ENCODE measurements at places on chromosomes 6 and 20.

- no peak for DNase-seq
These were observed 107.3 kb downstream of the FOXO3 start for GRCh38 chr6:108667993-108668392.

GRCh38 chr6:117389227-117390057 lies 36.3 kb downstream of the ROS1 start:
- DNase-seq: no peak

GRCh38 chr20:61723529-61724257 lies 342.0 kb downstream of the TAF4 start:
- no peak for DNase-seq

- DNase-seq: no peak
These were observed 22.1 kb upstream of the FOXP4 start for GRCh38 chr6:41523915-41524633.

GRCh38 chr6:68760485-68760884 lies 125.4 kb downstream of the ADGRB3 start:
- no peak for DNase-seq

GRCh38 chr6:127968394-127968793 lies 67.5 kb upstream of the THEMIS start:
- no peak for DNase-seq

- DNase-seq: no peak
These were observed 79.4 kb downstream of the SNX5 start for GRCh38 chr20:17889226-17889625.

DNA sequence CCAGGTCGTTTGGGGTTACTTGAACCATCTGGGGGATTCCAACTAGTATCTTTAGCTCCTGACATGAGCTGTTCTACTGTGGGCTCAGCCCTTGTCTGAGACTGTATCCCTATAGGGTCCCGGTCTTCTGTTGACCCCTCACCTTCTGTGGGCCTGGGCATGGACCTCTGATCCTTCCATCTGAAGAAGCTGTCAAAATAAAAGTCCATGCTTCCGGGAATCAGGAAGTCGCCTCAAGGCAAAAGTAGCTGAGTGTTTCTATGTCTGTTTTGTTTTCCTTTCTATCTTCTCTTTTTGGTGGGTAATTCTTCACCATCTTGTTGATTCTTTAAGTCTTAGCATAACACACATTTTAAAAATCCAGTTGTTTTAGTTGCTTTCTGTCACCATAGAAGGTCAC lies 30.3 kb downstream of the ITPR3 start:
- DNase-seq: no peak

DNA sequence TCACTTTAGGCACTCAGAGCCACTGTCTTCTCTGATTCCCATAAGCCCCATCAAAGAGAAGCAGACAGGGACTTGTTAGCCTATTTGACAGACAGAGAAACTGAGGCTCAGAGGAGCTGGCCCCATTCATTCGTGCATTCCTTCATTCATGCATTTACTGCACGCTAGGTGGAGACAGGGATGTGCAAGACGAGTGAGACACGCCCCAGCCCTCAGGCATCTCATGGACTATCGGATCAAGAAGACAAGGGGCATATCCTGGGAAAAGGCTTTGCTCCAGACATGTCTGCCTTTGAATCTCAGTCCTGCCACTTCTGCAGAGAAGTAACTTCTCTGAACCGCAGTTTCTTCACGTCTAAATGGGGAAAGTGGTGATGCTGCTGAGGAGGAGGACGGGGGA lies 54.1 kb downstream of the BPIFB1 start:
- no peak for DNase-seq

DNA sequence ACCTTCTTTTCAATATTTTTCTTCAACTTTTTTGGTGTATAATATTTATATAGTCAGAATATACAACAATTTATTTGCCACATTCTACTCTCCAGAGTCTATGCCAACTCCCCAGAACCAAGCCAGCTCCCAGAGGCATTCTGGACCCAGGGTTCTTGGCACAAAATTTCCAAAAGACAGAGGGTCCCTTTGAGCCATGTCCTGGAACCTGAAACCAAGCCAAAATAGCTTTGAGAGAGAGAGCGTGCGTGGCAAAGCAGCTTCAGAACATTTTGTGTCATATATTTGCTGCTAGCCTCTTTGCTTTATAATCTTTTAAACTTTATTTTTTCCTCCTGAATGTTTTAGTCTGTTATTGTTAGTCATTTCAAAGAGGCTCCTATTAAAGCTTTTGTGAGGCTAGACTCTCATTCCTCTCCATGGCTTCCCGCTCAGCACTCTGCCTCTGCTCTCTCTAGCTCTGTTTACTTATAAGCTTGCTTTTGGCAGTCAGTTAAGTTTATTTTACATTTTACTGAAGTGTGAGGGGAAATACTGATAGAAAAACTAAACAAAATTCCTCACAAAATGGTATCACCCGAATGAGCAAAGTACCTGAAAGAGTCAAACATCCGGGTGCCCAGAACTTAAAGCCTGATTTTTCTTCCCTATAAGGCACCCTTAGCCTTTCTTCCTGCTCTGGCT lies 605.1 kb upstream of the ID4 start:
- DNase-seq: no peak

GRCh38 chr20:10309326-10309725 lies 90.7 kb downstream of the SNAP25 start:
- no peak for DNase-seq

DNA sequence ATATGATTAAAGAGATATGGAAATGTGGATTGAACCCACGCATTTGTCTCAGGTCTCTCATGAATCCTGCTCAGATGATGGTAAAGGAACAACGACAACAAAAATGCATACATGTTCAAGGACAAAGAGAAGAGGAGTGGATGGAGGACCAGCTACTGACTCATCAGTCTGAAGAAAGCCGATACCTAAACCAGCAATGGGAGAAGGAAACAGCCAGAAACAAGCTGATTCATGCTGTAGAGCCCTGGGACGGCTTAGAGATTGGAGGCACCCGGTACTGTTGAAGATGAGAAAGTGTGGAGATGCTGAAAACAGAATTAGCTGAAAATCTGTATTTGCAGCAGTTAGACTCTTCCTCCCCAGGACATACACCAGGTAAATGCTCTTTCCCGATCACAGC lies 14.4 kb upstream of the RIPPLY2 start:
- DNase-seq: no peak

DNA sequence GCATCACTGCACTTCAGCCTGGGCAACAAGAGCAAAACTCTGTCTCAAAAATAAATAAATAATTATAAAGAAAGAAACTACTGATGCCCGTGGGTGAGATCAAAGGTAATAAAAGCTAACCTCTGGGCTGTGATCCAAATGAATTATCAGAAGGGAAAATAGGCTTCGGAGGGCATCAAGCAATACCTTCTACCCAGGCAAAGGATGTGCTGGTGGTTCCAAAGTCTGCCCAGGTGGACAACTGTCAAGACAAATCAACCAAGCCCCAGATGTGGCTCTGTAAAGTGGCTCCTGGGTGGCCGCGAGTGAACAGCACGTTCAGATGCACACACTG lies 95.6 kb downstream of the SCML4 start:
- no peak for DNase-seq

DNA sequence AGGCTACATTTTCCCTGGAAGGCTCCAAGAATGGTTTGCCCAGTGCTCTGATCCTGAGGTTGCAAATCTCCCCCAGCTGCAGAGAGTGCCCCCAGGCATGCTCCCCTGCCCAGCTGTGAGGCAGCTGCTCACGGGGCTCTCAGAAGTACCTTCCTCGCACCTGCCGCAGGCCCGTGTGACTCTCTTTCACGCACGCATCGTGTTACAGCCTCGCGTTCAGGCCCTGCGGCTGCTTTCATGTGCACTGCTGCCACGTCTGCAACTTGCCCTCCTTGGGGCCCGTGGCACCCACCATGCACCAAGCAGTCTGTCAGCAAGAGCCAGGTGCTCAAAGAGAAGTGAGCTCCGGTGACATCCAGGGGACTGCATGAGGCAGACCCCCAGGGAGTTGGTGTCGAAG lies 28.6 kb upstream of the SPO11 start:
- DNase-seq: no peak

- no peak for DNase-seq
These were observed 94.3 kb upstream of the NKX2-2 start for GRCh38 chr20:21607971-21608725.

GRCh38 chr6:35581633-35582032 lies 68.9 kb upstream of the TULP1 start:
- no peak for DNase-seq

DNA sequence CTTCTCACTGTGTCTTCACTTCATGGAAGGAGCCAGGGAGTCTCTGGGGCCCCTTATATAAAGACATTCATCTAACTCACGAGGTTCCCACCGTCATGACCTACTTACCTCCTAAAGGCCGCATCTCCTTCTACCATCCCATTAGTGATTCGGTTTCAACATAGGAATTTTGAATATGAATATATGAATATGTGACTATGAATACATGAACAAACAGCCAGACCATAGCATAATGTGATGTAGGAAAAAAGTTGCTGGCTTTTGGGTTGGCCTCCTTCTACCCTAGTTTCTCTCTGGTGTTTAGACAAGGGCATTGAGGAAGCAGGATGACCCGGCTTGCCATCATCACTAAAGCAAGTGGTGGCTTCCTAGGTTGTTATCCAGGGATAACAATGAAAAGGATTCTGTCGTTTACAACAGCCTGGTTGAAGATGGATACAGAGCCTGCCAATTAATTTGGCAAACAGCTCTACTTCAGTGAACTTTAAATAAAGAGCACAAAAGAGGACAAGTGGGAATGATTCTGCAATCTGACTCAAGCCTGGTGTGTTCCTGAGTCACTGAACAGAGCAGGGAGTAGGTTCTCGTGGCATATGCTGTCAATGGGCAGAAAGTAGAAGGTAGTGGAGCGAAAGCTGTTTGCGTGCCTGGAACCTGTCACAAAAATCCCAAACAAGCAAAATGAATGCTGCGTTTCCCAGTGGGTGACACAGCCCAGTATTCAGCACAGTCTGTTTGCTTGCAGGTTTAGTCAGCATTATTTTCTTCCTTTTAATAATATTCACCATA lies 44.0 kb upstream of the DOK5 start:
- no peak for DNase-seq

DNA sequence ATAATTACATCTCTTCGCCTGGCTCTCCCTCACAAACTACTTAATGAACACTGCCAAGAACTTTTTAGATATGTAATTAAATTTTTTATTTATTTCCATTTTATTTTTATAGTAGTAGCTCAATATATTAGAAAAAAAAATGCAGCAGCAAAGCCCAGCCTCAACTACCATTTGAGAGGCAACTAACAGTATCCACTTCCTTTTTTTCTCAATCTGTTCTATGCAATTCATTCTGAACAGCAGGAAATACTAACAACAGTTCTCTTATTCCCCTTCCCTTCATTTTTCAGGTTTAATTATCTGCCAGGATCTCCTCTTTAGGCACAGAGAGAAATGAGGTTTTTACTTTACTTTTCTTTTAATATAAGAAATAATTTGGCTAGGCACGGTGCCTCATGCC lies 112.7 kb downstream of the ZNF217 start:
- DNase-seq: no peak

DNA sequence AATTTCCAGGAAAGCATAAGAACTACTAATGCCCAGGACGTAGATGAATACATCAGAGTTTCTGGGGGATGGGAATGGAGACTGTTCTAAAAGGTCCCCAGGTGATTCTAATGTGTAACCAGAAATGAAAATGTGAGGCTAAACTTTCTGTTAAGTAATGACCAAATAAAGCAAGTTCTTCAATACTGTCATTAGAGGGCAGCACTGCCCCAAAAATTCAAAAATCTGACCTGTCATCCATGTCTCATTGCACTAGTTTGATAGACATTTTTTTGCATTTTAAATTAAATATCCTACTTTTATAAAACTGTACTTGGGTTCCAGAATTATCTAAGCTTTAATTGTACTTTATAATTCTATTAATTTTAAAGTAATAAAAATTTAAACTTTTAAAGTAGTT lies 94.9 kb downstream of the RFX6 start:
- DNase-seq: no peak

DNA sequence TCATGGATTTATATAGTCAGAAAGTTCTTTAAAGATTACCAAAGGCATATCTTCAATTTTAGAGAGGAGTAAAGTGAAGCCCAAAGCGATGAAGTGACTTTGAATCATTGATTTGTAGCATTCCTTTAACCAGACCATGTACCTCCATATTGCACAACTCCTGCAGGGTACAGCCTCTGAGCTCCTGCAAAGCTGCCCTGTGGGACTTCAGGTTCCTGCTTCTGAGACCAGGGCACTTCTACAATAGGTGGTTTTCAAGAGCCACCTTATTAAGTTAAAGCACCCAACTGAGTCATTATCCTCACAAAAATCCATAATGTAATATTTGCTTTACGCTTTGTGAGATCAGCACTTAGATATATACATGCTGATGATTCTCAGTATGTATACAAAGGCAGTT lies 270.7 kb upstream of the RGS17 start:
- DNase-seq: no peak

GRCh38 chr6:12709116-12709515 lies 7.5 kb upstream of the PHACTR1 start:
- no peak for DNase-seq

- DNase-seq: no peak
These were observed 23.7 kb upstream of the HLA-DQA1 start for GRCh38 chr6:32613475-32613874.

DNA sequence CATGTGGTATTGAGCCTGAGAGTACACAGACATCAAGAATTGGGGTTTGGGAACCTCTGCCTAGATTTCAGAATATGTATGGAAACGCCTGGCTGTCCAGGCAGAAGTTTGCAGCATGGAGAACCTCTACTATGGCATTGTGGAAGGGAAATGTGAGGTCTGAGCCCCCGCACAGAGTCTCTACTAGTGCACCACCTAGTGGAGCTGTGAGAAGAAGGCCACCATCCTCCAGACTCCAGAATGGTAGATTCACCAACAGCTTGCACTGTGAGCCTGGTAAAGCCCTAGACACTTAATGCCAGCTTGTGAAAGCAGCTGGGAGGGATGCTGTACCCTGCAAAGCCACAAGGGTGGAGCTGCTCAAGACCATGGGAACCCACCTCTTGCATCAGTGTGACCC lies 658.2 kb downstream of the HACE1 start:
- DNase-seq: no peak

- DNase-seq: no peak
These were observed 14.5 kb downstream of the TMX4 start for GRCh38 chr20:8005033-8005432.

GRCh38 chr6:112620812-112621569 lies 273.9 kb downstream of the RFPL4B start:
- no peak for DNase-seq

GRCh38 chr6:139369068-139369467 lies 5.4 kb downstream of the CITED2 start:
- no peak for DNase-seq

DNA sequence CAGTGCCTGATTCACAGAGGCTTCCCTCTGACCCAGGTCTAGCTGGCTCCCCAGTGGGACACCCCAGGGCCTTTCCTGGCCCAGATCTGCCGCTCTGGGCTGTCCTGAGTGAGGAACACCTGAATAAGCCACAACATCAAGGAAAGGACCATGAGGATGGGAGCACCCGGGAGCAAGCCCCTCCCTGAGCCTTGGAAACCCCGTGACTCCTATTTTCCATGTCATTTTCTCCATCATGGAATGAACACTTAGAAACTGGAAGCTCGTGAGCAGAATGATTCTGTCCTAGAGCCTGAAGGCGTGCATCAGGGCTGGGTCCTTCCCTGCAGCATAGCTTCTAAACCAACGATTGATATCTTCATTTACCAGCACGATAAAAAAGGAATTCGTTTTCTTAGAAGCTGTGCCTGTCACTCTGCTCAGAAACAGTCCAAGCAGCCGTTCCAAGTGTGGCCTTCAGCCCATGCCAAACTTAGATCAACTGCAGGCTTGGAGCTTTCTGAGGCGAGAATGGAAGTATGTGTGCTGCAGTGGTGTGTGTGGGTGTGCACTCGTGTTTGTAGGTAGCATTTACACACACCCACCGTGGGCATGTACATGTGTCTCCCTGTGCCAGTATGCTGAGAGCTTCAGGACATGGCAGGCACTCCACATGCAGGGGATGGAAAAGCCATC lies 83.2 kb upstream of the FOXC1 start:
- no peak for DNase-seq

Data from right lobe of liver (tissue), 6 donors.